ENCODE measurements at places on chromosomes 7 and 10. TPM values are rescaled to one million over a fixed set of nuclear protein-coding genes. Genes with fewer than 3 reads are reported as not detected.

DNA sequence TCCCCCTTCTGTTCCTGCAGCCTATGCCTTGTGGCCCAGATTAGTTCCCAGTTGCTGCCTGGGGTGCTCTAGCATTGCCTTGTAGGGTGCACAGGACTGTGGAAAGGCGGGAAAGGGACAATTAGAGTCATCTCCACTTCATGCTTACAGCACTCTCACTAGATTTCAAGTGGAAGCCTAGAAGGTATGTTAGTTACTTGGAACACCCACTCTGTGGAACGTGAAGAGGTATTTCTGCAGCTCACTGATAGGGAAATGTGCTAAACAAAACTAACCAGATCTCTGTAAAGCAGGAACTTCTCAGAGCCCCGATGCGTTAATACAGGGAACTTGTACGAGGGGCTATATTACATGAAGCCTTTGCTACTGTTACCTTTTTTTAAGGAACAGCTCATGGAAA, 19.4 kb downstream of the STMP1 start:
- DNase-seq = no peak

GRCh38 chr7:144691240-144691639, 144.6 kb downstream of the TPK1 start:
- DNase-seq = no peak

DNA sequence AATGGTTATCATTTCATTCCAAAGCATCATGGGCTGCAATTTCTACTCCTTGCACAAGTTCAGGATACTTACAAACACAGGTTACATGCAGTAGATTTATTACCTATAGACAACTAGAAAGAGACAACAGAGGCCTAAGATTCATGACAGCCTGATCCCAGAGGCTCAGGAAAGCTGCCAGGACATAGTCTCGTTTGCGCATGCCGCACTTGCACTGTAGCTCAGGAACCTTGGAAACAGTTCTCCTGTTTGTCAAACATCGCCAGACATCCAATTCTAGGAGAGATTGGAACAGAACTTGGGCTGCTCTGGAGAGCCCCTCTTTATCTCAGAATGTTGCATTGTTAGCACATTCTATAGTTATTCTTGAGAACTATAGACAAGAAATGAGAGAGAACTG, 216.2 kb upstream of the CDC14C start:
- no peak for DNase-seq

DNA sequence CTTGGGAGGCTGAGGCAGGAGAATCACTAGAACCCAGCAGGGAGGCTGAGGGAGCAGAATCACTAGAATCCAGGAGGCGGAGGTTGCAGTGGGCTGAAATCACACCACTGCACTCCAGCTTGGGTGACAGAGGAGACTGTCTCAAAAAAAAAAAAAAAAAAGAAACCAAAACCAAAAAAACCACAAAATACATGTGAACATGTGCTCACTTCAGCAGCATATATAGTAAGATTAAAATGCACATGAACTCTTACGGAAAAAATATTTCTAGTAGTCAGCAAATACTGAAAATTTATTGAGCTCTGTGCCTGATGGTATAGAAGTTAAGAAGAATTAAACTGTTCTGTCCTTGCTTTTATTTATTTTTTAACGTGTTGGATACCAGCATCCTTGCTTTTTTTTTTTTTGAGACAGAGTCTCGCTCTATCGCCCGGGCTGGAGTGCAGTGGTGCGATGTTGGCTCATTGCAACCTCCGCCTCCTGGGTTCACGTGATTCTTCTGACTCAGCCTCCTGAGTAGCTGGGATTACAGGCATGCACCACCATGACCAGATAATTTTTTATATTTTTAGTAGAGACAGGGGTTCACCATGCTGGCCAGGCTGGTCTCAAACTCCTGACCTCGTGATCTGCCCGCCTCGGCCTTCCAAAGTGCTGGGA, 9.6 kb upstream of the ZNF487 start:
- DNase-seq = no peak

GRCh38 chr10:14486777-14487487, 156.2 kb upstream of the FRMD4A start:
- DNase-seq = no peak

DNA sequence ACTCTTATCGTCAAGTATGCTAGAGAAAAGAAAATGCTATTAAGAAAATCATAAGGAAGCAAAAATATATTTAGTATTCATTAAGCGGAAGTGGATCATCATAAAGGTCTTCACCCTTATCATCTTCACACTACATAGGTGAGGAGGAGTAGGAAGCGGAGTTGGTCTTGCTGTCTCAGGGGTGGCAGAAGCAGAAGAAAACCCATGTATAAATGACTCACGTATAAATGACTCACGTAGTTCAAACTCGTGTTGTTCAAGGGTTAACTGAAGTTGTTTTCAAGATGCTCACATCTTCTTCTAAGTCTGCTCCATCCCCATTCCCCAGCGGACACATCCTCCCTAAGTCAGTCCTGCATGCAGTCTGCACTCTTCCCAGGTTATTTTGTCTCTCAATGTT, 72.4 kb downstream of the SFMBT2 start:
- DNase-seq = no peak

DNA sequence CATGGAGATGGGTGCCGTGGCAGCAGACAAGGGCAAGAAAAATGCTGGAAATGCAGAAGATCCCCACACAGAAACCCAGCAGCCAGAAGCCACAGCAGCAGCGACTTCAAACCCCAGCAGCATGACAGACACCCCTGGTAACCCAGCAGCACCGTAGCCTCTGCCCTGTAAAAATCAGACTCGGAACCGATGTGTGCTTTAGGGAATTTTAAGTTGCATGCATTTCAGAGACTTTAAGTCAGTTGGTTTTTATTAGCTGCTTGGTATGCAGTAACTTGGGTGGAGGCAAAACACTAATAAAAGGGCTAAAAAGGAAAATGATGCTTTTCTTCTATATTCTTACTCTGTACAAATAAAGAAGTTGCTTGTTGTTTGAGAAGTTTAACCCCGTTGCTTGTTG, 25.9 kb downstream of the BAG3 start:
- no peak for DNase-seq

DNA sequence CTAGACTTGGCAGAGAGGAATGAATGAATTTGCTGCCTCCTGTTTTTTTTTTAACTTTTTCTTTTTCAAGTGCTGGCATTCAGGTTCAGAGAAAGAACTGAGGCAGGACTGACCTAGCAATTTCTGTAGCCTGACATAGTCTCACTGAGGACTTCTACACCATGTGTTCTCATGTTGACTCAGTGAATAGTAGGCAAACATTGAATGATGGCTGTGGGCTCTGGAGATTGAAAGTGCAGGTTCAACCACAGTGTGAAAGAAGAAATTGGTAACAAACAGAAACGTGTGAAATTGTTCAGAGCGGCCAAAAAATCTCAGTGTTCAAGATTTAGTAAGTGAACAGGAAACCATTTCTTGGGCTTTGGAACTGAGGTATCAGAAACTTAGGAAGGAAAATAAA, 322.4 kb upstream of the GHITM start:
- DNase-seq = no peak

DNA sequence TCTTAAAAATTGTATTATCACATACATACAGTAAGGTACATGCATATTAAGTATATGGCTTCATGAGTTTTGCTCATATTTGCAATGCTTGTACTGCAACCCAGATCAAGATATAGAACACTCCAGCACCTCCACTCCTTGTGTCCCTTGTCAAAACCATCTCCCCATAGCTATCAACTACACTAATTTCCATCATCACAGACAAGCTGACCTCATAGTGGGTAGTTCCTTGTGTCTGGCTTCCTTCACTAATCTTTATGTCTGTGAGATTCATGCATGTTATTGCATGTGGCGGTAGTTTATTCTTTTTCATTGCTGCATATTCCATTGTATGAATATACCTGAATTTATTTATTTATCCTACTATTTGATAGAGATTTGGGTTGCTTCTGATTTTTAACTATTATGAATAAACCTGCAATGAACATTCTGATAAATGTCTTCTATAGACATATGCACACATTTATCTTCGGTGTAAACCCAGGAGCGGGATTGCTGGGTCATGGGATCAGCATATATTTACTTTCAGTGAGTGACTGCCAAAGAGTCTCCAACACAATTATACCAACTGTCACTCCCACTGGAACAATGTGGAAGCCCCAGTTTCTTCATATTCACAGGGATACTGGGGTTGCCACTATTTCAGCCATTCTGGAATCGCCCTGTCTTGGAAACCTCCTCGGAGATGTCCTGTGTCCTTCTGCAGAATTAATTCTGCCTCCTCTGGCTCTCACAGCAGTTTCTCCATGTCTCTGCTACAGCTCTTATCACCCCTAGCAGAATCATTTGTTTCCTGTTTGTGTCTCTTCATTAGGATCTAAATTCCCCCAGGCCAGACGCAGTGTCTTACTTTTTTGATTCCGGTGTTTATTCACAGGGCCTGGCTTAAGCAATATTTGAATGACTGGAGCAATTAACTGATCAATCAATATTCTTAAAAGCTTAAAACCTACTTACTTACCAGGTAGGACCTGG, 14.7 kb upstream of the ADAM12 start:
- DNase-seq = no peak

DNA sequence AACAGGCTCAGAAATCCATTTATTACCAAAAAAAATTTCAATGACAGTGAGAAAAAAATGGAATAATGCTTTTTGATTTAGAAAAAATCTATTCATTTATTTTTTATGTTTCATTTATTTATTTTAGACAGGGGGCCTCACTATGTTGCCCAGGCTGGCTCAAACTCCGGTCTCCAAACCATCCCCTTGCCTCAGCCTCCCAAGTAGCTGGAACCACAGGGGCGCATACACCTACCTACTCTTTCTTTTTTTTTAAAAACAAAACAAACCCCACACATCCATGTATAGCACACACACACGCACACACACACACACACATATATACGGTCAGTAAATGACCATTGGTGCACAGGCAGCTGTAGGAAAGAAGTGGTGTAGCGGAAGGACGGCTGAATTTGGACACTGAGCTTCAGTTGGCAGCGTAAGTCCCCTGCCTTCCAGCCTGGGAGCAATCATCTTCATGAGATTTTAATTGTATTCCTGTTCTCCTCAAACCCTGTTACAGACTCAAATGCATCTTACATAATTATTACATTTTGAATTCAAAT, 28.8 kb downstream of the ARL4A start:
- no peak for DNase-seq

DNA sequence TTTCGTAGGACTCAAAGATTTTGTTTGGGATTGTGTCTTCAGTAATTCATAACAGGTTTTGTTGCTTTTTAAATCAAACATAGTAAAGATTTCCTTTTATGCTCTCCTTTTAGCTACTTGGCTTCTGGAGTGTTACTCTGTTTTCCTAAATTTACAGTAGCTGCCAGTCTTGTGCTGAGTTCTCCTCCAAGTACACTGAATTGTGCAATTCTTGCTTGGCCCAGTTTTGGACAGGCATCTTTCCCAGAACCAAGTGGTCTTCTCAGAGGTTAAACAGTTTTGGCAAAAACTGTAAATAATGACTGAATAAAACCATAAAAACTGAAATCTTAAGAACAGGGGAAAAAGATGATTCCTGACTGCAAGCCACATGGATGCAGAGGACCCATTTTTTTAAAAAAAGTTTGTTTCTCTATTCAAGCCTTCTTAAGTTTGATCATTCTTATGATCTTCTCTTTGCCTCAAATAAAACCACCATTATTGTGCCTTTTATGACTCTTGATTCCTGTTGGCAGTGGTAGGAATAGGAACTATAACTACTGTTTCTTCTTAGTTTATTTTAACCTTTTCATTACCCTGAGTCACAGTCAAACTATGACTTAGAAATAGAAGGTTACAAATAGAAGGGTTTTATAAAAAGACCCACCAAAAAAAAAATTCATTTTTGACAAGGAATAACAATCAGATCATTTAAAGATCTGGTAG, 88.0 kb downstream of the MDFIC start:
- DNase-seq = no peak

DNA sequence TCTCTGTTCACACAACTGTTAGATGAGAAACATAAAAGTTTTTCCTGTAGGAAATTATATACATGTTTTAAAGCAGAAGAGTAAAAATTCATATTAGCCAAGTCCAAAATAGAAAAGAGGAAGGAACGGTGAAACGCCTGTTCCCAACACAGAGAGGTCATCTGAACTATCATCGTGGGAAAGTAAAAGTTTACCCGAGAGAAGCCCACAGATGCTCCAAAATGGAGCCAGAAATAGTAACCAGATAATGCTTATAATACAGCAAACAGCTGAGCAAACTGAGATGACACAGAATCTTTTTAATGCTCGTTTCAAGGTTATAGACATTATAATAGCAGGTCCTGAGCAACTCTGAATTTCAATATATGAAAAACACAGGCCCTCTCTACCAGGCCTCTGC, 24.5 kb downstream of the FRMD4A start:
- no peak for DNase-seq

DNA sequence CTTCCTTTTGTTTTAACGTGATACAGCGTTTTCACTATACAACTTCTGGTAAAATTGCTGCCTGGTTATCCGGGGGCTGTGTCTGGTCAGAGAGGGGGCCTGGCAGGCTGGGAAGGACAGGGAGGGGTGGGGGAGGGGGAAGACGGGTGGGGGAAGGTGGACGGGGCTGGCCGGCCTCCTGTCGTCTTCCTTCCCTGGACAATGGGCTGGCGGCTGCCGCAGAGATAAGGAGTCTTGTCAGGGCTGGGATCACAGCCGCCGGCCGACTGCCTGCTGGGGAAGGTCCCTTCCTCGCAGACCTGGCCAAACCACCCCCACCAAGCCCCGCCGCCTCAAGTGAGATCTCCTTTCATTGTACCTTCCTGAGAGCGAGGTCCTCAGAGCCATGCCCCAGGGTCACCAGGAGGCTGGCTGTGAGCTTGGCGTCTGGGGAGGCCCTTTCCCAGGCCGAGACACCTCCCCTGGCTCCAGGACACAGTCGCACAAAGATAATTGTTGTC, 151.2 kb upstream of the TNRC18 start:
- DNase-seq = no peak

- DNase-seq = no peak
Measured at GRCh38 chr10:59336632-59337031, 25.7 kb downstream of the FAM13C start.

DNA sequence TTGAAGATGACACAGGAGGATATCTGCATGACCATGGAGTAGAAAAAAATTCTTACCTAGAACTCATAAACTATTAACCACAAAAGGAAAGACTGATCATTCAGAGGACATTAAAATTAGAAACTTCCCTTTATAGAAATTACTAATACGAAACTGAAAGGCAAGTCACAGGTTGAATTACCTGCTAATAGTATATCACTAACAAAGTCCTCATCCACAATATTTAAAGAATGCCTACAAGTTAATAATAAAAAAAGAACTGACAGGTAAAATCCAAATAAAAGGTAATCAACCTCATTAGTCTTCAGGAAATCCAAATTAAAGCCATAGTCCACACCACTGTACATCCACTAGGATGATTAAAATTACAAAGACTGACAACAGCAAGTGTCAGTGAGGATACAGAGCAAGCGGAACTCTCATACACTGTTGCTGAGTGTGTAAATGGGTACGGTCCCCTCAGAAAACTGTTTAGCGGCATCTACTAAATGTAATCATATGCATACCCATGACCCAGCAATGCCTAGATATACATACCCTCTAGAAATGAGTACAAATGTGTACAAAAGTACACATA, 71.2 kb downstream of the ARHGAP21 start:
- no peak for DNase-seq

- DNase-seq = no peak
Measured at GRCh38 chr10:125038637-125039036, 96.7 kb downstream of the ZRANB1 start.

GRCh38 chr7:48046458-48046857, 11.1 kb downstream of the C7orf57 start:
- no peak for DNase-seq

Gene GPR85
- 5.0 TPM for total RNA-seq

Gene HABP2
- total RNA-seq = 7.5 TPM

Gene POR
- 122 TPM for total RNA-seq

Gene CD36
- 32.2 TPM for total RNA-seq

Gene ARF5
- total RNA-seq = 190 TPM

Gene IFIT1B
- total RNA-seq = not detected

Gene SYCE1
- total RNA-seq = not detected

Gene TAS2R5
- 3.3 TPM for total RNA-seq

Measured in type B pancreatic cell (in vitro differentiated cells).